ENCODE measurements at places on chromosomes 6 and 20.
A peak's percentile ranks its signal among the peaks of the same experiment; 100 is the strongest.

DNA sequence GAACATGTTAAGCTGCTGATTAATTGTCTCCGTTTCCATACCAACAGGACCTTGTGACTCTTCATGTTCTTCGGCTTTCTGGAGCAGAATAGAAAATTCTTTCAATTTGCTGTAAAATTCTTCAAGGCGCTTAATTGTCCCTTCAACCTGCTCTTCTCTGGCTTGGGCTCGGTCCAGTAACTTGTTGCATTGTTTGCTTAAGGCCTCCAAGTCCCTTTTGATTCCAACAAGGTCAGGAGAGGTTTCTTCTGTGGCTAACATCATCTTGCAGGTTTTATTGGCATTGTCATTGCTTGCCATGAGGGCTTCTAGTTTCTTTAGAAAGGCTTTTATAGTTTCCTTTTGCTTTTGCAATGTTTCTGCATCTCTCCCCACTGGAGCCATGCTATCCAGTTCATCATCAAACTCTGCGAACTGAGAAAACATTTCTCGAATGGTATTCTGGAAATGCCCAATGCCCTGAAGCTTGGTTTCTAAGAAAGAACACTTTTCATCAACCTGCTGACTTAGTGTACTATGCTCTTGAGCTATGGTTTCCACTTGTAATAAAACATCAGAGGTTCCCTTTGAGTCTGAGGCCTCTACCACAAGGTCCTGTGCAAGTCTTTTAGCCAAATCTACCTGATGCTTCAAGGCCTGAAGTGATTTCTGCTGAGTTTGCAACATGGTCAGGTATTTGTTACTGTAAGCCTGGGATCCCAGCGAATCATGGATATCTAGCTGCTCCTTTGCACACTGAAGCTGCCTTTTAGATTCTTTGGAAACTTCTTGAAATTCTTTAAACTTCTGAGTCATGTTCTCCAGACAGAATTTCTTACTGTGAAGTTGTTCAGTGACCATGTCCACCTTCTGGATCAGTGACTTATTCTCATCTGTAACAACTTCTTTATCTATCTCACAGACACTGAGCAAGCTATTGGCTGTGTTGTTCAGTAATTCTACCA, 90.2 kb downstream of the DST start:
- DNase-seq: no peak

DNA sequence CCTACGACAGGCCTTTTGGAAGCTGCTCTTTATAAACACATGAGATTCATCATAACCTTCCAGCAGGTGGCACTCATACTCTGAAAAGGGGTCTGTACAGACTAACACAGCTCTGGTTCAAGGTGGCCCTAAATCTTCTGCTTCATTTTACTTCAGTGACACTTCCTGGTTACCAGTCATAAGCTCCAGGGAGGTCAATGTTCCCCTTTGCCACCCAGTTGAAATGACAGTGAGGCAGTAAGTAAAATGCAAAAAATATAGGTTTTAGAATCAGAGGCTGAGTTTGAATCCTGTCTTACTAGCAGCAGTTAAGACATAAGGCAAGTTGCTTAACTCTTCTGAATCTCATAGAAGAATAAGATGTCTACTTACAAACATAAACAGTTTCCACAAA, 132.8 kb downstream of the CDK19 start:
- peak; percentile 69 for DNase-seq

DNA sequence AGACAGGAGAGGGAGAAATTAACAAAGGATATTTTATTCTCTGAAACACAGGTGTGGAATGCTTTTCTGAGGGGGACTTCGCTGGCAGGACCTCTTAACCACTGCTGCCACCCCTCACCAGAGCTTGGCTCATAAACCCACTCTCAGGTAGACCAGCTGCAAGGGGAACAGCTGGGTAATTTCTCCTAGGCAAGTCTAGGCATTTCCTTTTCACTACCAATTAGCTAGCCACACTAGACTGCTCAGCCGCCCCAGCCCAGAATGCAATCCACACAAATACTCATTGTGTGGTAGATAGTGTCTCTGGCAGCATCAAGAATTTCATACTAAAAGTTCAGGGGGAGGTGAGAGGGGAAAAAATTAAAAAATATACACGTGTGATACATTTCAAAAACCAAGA, 267.6 kb upstream of the ID4 start:
- no peak for DNase-seq

DNA sequence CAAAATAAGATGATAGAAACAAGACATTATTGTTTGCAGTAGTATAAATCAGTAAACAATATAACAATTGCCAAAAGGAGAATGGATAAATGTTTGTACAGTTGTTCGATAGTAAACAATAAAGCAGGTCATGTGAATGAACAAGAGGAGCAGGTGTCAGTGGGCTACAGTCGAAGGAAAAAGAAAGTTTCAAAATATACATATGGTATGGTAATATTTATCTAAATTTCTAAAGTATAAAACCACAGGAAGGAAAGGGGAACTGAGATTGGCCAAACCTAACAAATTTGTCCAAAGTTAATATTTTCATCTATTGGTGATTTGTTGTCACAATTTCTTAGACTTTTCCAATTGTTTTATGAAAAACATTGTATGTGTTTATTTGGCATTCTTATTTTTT, 110.9 kb downstream of the SH3BGRL2 start:
- no peak for DNase-seq

DNA sequence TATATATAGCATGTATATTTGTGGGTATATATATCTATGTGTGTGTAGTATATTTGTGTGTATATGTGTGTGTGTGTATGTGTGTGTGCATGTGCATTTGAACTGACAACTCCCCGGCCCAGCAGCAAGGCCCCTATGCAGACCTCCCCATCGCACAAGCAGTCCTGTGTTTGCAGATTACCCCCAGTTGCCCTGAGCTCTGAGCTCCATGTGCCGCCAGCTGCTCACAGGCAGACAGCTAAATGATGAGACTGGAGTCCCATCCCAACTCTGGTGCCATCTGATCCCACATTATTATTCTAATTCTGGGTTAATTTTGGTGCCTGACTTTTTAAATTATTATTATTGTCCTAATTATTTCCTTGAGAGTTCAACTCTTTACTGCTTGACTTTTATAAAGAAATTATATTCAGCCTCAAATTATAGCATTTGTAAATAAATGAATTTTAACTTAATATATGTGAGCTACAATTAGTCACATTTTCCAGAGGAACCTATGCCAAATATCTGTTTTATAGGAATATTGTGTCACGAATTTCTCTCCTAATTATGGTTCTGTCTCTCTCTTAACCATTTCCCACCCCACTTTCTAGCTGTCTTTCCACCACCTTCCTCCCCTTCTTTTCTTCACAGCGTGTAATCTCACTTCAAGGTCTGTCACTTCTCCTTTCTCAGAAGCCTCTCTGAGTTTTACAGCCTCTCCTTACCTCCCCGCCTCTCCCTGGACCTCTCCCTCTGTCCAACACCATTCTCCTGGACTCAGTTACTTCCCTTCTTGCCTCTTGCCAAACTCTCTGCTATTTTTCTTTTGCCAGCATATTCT, 90.6 kb upstream of the SYNDIG1 start:
- no peak for DNase-seq

DNA sequence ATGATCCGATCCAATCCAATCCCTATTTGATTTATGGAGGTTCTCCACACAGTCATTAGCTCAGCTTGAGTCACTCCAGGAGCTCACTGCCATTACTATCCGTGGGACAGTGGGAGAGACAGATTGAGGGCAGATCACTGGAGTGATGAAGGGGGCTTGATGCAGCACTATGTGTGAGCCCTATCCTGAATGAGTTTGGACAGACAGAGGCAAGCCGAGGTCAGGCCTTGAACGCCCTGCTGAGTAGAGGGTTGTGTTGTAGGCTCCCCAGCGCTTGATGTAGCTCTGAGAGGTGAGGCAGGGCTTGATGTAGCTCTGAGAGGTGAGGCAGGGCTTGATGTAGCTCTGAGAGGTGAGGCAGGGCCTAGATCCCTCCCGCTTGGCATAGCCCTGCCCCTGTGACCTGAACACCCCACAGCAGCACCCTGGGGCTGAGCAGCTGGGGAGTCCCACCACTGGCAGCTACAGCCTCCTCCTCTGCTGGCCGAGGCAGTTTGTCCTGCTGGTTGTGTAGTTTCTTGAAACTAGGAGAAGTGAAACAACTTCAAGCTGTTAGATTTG, 58.7 kb downstream of the ZFAND3 start:
- DNase-seq: no peak

DNA sequence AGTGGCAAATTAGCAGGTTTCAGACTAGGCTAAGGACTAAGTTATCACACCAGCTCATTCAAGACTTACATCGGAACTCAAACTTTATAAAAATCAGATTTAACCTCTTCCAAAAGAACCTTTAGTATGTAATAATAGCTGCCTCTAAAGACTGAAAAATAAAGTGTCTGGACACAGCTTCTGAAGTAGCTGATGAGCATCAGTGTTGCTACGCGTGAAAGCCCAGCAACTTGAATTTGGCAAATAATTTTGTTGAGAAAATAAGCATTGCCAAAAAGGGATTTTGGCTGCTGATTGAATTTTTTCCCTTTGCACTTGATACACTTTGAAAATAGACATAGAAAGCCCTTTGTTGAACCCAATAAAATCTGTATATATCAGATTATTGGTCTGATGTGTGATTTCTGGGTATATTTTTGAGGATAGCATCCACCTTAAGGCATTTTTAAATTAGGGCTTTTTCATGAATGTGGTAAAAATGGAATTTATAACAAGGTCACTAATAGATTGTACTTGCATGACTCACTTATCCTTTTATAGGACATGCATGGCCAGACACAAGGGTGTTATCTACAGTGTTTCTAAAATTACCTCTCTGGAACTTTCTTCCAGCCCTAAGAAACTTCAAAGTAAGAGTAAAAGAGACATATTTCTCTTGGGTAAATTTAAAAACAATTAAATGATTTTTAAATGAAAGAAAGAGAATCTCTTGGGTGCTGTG, 350.4 kb downstream of the TENT5A start:
- no peak for DNase-seq

DNA sequence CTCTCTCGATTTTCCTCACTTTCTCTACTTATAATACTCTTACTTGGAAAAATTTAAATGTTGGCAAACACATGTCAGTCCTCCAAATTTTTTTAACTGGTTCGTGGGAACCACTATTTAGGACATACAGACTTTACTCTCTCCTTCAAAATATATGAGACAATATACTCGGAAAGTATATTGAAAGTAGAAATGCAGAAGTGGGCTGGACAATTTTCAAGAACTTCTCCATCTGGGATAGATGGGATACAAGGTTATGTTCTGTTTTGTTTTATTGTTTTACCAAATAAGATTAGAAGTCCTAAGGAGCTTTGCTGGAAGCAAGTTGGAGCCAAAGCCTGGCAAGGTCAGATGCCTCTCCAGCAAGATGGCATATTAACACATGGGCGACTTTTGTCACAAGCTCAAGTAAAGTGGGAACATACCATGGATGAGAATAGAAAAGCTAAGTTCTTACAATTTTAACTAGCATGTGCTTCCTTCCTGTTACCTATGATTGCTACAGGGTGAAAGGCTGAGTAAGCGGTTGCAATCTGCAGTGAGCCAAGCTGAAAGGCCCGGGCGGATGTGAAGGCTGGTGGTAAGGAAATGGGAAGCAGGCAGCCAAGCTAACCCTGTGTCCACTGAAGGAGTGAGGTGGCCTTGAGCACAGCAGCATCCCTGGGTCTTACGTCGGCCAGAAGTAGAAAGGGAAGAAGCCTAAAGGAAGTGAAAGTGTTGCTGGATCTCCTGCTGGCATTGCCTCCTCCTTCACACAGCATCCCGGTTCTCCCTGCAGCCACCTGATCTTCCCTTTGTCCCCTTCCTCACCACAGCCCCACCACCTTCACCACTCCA, 7.1 kb downstream of the MAP3K5 start:
- no peak for DNase-seq

GRCh38 chr6:162325051-162325450, 402.5 kb downstream of the PRKN start:
- no peak for DNase-seq

- no peak for DNase-seq
These were observed 191.6 kb upstream of the MCHR2 start for GRCh38 chr6:100185615-100186014.
